ENCODE measurements at places on chromosomes 4 and X.
A peak's percentile ranks its signal among the peaks of the same experiment; 100 is the strongest.

DNA sequence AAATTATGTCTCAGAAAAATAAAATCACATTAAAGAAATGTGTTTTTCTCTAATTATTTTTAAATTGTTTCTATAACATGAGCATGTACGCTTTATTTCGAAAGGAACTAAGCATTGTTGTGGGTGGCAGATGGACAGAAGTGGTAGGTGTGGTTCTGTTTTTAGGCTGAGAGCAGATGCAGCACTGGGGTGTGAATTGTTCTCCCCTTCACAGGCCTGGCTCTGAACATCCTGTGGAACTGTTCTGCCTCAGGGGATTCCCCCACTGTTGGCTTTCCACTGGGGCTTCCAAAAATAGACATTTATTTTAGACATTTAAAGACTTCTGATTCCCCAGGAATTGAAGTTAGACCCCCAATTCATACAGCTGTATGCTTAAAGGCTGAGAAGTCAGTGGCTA lies 41.9 kb upstream of the PDHA2 start:
- DNase-seq, result no peak

DNA sequence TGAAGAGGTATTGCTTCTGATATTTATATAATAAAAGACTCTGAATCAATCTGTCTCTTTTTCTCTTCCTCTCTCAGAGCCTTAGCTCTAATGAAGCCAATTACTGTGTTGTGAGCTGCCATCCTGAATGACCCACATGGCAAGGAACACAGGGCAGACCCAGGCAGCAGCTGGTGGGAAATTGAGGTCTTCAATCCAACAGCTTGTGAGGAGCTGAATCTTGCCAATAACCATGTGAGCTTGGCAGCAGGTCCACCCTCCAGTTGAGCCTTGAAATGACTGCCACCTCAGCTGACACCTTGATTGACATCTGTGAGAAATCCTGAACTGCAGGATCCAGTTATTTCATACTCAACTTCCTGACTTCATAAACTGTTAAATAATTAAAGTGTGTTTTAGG lies 149.4 kb downstream of the NDST4 start:
- DNase-seq, result no peak

- DNase-seq, result no peak
Observed at GRCh38 chr4:110614173-110614963, 8.5 kb downstream of the PITX2 start.

GRCh38 chrX:46647251-46647650 lies 73.7 kb downstream of the CHST7 start:
- no peak for DNase-seq

DNA sequence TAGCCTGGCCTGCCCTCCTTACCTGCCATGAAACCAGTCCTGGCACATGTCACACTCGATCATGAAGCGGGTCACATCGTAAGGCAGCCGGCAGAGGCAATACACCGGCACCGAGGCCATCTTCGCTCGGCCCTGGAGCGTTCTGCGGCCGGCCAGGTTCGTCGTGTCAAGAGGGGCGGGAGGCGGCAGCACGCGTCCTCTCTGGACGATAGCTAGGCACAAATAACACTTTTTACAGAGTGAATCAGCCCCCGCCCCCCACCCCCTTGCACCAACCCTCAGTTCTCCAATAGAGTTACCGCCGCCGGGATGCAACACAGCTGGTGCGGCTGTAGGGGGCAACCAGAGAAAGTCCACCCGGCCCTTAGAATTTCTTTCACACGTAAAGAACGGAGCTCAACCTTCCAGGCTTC lies 1.7 kb downstream of the PHF8 start:
- peak; percentile 60 for DNase-seq

DNA sequence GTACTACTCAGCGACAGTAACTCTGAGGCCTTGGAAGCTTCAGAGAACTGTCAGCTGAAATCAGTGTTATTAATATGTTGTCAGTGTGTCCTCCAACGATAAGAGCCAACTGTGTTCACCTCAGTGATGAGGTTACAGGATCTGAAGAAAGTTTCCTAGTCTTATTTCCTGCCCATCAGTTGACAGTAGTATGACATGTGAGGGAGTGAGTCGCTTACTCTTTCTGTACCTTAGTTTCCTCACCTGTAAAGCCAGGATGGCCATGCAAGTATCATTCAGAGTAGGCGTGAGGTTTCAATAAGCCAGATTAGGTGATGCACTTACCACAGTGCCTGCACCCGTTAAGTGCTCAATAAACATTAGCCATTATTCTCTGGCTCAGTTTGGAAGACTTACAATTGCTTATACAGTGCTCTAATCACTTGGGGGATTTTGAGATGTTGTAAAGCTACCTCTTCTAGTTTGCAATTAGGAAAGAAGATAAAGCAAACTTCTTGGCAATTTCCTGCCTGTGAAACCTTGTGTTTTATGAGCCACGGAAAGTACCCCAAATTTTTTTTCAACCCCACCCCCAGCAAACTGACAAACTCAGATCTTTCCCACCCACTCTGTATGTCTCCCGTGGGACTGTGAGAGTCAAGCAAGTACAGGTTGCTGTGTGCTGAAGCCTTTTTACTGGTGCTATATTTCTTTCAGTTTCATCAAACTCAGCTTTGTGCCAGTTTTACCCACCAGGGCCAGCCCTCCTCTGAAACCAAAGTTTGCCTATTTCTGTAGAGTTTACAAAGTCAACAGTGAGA lies 62.2 kb downstream of the ANXA3 start:
- peak; percentile 66 for DNase-seq

GRCh38 chr4:146643812-146644401 lies 5.2 kb downstream of the POU4F2 start:
- no peak for DNase-seq

DNA sequence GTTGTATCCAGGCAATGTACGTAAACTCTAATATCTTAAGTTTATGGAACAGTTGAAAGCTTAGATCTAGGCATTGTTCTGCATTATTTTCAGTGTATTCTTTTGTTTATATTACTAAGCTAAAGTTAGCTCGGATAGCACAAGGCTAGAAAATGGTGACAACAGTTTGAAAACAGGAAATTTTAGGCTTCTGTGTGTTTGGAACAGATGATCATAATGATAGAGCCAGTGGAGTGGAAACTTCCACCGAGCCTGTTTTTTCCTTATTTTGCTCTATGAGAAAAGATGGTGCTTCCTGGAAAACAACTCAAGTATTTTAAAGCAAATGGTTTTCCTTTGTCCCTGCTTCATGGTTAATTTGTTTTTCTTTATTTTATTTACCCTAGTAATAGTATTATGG lies 70.8 kb downstream of the GAB1 start:
- DNase-seq, result no peak
